ENCODE measurements at places on chromosomes 7 and 10.

DNA sequence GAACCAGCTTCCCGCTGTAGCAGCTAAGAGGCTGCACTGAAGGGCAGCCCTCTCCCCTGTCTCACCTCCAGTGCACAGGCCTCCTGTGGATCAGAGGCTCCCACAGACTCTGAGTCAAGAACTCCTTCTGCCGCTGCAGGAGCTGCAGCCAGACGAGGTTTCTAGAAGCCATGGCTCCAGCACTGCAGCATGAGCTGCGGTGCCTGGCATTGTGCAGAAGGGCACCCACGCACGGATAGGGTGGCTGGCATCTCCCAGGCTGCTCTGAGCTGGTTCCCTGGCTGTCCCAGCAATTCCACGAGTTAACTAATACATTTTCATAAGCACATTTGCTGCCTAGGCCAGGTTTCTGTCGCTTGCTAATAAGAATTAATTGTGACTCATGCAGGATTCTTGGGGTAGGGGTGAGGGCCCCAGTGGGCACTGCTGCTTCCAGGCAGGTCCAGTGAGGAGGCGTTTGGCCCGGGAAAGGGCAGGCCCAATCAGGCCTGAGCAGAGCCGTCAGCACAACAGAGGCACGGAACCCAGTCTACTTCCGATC lies 594.2 kb downstream of the DNAJB6 start:
- no peak for DNase-seq

DNA sequence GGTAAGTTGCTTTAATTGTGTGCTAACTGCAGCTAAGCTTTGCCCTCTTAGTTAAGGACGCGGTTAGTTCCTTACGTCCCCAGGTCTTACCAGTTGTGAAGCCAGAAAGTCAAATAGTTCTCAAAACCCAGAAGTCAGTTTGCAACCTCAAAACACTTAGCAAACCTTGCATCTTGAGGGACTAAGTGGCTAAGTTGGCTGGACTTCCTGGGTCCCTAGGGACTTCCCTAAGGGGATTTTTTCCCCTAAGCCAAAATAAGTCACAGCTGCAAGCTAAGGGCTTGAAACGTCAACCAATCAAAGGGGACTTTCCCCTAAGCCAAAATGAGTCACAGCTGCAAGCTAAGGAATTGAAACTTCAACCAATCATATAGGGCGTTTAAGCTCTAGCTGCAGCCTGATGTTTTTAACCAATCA lies 36.2 kb upstream of the HECW1 start:
- DNase-seq, result no peak

GRCh38 chr10:93757801-93758507 lies at the start of gene LGI1:
Gene LGI1 (plus strand): TSS chr10:93757936. CDS start chr10:93758145, 209 bp downstream.
- DNase-seq, result peak; percentile 96

GRCh38 chr7:20665096-20665495 lies 49.6 kb downstream of the ABCB5 start:
- DNase-seq, result no peak

DNA sequence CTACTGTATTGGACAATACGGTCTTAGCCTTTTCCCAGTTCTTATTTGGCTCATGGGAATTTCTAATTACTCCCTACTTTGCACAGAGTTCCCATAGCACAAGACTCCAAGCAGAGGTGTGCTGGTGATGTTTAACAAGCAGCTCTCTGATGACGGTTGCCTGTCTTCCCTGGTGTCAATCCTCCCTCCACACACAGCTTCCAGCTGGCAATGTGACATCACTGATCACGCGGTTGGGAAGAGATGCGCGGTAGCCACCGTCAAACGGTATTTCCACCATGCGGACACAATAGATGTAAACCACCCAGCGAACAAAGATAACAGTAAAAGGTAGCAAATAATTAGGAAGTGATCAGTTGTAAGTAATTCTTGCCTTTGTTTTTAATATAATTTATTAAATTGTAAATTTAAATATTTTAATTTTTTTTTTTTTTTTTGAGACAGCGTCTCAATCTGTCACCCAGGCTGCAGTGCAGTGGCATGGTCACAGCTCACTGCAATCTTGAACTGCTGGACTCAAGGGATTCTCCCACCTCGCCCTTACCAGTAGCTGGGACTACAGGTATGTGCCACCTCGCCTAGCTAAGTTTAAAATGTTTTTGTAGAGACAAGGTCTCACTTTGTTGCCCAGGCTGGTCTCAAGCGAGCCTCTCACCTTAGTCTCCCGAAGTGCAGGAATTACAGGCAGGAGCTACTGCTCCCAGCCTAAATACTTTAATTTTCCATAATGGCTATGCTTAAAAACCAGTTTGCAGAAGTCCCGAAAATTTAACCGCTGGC lies 36.3 kb upstream of the IL15RA start:
- DNase-seq, result no peak

DNA sequence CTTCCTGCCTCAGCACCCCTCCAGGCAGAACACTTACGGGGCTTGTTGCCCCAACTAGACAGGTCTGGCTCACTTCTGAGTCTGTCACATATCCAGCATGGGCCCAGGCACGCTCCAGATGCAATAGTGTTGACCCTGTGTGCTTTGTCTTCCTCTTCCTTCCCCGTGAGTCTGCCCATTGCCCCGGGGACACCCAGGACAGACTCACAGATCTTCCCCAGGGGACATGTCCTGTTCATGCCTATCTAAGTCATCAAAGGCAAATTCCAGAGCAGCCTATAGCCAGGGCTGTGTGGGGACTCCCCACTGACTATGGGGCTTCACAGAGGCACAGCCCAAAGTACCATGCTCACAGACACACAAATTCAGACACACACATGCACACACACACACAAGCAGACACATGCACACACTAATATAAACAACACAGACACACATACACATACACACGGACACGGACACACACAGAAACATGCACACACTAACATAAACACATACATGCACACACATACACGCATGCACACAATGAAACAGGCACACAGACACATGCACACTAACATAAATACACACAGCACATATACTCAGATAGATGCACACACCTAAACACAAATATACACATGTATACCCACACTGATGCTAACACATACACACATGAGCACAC lies 175.8 kb downstream of the KCNMA1 start:
- no peak for DNase-seq

- DNase-seq, result no peak
Observed at GRCh38 chr7:2521341-2521745, 1.8 kb downstream of the LFNG start.

DNA sequence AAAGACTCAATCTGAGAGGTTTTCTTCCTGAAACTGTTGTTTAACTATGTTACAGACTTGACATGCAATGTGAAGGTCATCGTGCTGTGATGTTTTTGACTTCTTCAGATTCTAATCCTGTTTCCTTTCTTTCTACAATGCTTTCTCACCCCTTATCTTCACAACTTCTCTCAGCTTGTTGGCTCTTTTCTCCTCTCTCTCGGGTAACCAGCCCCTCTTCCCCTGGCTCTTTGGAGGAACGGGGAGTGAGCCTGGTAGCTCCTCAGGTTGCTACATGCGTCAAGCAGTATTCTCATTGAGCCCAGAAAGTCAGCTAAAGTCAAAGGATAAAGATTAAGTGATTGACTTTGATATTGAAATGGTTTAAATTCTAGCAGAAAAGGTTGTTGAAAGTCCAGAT lies 40.1 kb downstream of the SEC23IP start:
- no peak for DNase-seq
